ENCODE measurements at places on chromosomes 7 and 10.

DNA sequence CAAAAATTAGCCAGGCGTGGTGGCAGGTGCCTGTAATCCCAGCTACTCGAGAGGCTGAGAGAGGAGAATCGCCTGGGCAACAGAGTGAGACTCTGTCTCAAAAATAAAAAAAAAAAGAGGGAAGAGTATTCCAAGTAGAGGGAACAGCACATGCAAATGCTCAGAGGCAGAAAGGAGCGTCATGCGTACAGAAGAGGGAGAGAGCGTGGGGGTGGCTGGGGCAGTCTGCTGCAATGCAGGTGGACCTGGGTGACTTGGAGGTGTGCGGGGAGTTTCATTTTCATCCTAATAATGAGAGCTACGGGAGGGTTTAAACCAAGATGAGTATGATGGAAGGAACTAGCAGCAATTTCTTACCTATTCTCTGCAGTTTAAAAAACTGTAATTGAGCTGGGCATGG lies 28.8 kb downstream of the CLIP2 start:
- no peak for DNase-seq

GRCh38 chr10:130244031-130244927 lies 108.1 kb downstream of the GLRX3 start:
- no peak for DNase-seq

GRCh38 chr7:1015196-1016121 lies 28.9 kb upstream of the GPR146 start:
- DNase-seq, result peak; percentile 46

DNA sequence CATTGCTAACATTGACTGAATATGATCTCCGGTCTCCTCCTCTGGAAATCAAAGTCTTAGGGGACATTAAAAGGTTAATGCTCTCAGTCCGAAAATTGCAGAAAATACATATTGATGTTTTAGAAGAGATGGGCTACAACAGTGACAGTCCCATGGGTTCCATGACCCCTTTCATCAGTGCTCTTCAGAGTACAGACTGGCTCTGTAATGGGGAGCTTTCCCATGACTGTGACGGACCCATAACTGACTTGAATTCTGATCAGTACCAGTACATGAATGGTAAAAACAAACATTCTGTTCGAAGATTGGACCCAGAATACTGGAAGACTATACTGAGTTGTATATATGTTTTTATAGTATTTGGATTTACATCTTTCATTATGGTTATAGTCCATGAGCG lies 39.2 kb downstream of the SAMD8 start:
- DNase-seq, result no peak

- peak; percentile 83 for DNase-seq
Observed at GRCh38 chr10:79320820-79321493, 26.3 kb upstream of the PPIF start.

DNA sequence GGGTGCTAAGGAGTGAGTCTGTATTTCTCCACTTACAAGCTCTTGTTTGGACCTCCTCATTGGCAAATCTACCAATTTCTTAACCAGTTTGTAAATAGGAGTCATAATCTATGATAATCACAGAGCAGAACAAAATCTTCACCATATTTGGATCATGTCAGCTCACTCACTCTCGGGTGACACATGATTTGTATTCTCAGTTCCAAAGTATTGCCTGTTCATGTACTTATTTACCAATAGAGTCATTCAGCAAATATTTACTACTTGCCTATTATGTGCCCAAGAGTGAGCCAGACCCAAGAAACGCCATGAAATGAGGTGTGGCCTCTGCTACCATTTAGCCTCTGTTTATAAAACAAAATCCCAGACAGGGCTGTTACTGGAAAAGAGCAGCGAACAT lies 114.8 kb downstream of the TSPAN12 start:
- no peak for DNase-seq

GRCh38 chr7:14207138-14207537 lies 217.7 kb upstream of the ETV1 start:
- no peak for DNase-seq

DNA sequence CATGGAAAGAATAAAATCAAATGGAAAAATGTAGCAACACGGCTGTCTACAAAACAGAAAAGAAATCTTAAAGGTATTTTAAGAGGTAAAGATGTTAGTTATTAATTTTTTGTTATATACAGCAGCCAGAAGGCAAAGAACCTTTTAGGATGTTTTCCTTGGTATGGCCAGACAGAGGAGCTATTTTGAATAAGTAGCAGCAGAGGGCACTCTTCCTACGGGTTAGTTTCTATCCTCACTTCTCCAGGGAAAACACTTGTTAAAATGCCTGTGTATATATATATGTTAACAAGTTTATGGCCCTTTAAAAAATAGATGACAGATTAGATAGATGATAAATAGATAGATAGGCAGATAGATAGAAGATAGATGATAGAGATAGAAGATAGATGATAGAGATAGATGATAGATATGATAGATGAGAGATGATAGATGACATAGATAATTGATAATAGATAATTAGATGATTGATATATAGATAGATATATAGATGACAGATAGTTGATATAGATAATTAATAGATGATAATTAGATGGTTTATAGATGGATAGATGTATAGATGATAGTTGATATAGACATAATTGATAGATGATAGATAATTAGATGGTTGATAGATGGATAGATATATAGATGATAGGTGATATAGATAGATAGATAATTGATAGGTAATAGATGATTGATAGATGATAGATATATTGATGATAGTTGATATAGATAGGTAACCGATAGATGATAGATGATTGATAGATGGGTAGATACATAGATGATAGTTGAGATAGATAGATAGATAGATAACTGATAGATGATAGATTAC lies 57.8 kb upstream of the WIPF3 start:
- peak; percentile 33 for DNase-seq
